Adrenal gland (tissue), 19 donors: ENCODE measurements at places on chromosomes 6 and 20. TPM values are rescaled to one million over a fixed set of nuclear protein-coding genes. Genes with fewer than 3 reads are reported as not detected.

VSTM2L gene
- 6.9 TPM for polyA plus RNA-seq

LPA gene
- polyA plus RNA-seq = 0.10 TPM

TREML1 gene
- 3.2 TPM for polyA plus RNA-seq

TRIM31 gene
- 0.80 TPM for polyA plus RNA-seq

VAPB gene
- 27.0 TPM for polyA plus RNA-seq

OTOR gene
- not detected for polyA plus RNA-seq

TBX18 gene
- polyA plus RNA-seq = 6.3 TPM

ID4 gene
- 9.3 TPM for polyA plus RNA-seq

LRRC73 gene
- 3.1 TPM for polyA plus RNA-seq

DNA sequence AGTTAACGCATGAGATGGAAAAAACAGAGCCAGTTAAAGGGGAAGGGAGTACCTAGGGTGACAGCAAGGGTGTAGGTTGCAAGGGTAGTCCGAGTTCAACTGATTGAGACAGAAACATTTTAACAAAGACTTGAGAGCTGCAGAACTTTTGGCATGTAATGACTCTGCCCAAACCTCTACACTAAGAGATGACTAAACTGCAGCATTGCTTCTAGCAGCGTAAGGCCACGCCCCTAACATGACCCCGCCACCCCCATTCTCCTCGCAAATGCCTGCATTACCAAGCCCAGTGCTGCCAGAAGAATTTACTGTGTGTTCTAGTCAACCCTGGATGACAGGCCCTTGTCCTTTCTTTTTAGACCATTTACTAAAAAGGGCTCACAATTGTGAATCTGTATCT, 6.3 kb upstream of the HINT3 start:
- DNase-seq = no peak

DNA sequence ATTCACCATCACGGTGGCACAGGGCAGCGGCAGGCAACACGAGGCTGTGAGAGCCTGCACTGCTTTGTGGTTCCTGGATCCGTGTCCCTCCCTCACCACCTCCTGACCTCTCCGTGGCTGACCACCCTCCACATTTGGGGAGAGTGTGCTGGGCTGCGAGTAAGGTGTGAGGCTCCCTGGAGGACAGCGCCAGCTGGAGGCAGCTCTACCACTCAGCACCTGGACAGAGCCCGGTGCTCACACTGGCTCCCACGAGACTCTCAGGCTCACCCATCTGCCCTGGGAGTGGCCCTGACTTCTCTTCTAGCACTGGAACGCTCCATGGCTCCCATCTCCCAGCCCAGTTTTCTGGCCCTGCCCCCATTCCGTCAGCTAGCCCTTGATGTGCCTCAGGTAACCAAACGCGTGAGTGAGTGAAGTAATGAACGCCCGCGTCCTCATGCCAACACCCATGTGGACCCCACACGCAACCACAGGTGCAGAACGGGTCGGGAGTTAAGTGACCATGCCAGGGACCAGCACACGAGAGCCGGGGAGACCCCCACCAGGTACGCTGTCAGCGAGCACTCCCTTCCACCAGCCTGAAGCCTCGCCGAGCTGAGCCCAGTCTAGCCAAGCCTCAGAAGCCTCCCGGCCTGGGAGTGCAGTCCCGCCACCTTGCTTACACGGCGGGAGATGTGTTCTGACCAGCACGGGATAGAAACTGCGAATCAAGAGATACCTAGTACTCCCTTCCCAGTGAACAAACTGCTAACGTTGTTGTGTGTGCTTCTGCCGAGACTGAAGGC, 137.2 kb downstream of the WDR27 start:
- no peak for DNase-seq

- DNase-seq = no peak
These were observed 481.5 kb downstream of the CD109 start for GRCh38 chr6:74177506-74177905.

DNA sequence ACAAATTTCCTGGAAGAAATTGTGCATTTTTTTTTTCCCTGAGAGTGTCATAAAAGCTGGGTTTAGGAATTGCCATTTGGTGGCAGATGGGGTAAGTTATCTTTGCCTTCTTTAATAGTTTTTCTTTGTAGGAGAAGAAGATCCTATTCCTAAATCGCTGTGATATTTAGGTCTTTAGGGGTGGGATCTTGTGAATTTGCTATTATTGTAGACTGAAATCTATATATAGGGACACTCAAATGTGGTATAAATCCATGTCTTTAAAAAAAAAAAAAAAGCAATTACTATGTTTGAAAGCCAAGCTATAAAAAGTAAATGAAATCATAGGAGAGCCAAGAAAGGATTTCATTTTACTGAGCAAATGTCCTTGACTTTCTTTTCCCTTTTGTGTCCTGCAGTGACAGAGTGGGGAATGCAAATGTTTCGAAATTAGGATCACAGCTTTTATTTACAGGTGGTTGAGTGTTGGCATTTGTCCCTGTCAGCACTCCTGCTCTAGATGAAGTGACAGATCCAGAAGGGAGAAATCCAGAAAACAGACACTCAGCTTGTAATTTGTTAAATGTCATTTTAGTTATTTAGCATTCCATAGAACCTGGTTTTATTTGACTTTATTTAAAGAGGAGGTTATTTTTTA, 29.4 kb downstream of the TIAM2 start:
- peak; percentile 48 for DNase-seq

GRCh38 chr6:46014046-46014445, 1.6 kb downstream of the CLIC5 start:
- DNase-seq = no peak

GRCh38 chr6:11055127-11055627, 11.1 kb upstream of the ELOVL2 start:
- DNase-seq = no peak

DNA sequence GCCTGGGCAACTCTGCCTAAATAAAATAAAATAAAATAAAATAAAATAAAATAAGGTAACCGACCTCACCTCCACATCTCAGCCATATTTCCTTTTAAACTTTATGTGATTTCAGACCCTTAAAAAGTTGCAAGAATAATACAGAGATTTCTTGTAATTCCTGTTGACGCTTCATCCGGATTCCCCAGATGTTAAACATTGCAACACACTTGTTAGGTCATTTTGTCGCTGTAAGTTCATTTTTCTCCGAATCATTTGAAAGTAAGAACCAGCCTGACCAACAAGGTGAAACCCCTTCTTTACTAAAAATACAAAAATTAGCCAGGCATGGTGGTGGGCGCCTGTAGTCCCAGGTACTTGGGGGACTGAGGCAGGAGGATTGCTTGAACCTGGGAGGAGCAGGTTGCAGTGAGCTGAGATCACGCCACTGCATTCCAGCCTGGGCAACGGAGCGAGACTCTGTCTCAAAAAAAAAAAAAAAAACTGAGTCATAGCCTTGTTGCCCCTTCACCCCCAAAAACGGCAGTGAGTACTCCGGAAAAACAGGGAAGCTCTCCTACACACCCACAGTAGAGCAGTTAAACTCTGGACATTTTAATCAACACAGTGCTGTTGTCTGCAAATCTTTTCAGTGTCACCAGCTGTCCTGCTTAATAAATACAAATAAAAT, 5.9 kb downstream of the PYGB start:
- no peak for DNase-seq

DNA sequence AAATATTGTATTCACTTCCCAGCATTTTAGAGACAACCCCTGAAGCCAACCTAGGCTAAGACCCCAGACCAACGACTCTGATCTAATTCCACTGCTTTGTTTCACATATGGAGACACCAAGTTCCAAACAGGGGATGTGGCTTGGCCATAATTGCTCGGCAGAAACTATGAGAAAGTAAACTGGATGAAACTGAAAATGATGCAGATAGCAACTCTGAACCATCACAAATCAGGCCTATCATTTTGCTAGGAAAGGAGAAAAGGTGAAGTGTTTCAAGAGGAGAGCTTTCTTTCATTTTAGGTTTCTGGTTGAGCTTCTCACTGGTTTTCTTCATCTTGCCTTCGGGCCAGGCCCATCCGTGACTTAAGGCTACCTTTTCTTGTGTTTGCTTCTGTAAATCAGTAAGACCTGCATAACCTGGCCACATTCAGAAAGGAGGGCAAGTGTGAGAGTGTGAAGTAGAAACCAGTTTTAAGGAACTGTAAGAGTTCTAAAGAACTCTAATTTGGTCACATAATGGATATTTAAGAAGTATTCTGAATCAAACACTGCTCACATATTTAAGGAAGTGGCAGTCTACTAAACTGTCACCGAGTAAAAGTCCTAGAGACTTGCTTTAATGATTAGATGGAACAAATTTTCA, 105.8 kb downstream of the BACH2 start:
- DNase-seq = no peak

- no peak for DNase-seq
These were observed 72.2 kb downstream of the UST start for GRCh38 chr6:148818939-148819575.

GRCh38 chr6:168189200-168190013, 110.4 kb upstream of the FRMD1 start:
- no peak for DNase-seq

DNA sequence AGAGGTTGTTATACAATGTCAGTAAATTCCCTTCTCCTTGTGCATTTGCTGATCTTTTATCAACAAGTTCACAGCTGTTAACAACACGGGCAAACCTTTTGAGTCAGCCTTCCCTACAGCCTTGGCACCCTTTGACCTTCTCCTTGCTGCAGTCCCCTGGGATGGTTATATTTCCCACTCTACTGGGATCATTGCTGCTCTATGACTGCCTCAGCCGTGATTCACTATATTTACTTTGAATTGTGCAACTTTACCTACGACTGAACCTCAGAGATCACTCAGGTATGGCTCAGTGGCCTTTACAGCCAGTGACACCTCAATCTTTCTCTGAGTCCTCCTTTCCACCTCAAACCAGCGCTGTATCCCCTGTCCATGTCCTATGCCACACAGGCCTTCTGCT, 1293.3 kb downstream of the EPHA7 start:
- no peak for DNase-seq

DNA sequence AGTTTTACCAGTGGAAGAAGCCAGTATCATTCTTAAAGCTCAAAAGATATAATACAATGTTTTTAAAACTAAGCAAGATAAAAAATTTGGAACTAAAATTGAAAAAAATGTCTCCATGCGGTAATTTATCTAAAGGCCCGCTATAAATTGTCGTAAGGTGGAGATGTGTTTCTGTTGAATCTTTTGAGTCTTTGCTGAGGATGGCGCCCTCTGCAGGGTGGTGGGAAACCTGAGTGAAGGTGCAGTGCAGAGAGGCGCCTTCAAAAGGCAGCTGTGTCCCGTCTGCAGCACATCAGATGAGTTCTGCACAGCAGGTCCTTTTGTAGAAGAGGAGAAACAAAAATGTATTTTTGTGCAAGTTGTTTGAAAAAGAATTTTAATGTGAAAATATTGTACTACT, 29.4 kb upstream of the KIF25 start:
- no peak for DNase-seq

GRCh38 chr6:143842461-143842901, 657 bp upstream of the LTV1 start:
- DNase-seq = peak; percentile 45

GRCh38 chr6:121285041-121285440, 49.2 kb downstream of the TBC1D32 start:
- no peak for DNase-seq

DNA sequence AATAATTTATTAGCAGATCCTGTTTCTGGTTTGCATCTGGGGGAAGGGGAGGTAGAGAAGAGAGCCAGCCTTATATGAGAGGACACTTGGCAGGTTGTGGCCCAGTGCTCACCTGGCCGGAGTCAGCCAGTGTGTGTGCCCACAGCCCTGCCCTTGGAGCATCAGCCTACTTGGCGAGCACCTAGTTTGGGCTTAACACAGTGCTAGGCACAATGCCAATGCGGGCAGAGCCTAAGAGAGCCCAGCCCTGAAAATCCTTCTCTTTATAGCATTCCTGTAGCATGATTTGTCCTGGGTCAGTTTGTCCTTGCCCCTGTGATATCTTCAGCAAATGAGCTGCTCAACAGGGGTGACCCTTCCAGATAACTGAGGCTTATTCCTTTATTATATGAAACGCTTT, 73.0 kb downstream of the SLX4IP start:
- peak; percentile 41 for DNase-seq

DNA sequence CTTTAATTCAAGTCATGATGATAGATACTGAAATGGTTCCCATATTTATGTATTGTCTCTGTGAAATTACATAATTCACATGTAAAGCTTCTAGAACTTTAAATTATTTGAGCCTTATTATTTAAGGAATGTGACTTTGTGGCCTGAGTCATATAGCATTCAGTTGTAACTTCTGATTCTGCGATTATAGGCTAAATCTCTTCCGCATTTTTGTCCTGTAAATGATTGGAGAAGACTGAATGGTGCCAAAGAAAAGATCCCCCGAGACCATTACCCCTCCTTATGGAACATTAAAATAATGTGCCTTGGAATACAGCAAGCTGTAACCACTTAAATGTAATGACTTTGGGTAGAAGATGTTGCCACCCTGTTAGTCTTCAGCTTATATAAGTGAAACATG, 63.3 kb upstream of the MAP7 start:
- DNase-seq = no peak

- DNase-seq = no peak
These were observed 127.4 kb downstream of the MYLK4 start for GRCh38 chr6:2623295-2623694.

- no peak for DNase-seq
These were observed 50.0 kb downstream of the ADAT2 start for GRCh38 chr6:143400258-143401067.

- no peak for DNase-seq
These were observed 36.8 kb upstream of the RGS17 start for GRCh38 chr6:153167907-153168306.

DNA sequence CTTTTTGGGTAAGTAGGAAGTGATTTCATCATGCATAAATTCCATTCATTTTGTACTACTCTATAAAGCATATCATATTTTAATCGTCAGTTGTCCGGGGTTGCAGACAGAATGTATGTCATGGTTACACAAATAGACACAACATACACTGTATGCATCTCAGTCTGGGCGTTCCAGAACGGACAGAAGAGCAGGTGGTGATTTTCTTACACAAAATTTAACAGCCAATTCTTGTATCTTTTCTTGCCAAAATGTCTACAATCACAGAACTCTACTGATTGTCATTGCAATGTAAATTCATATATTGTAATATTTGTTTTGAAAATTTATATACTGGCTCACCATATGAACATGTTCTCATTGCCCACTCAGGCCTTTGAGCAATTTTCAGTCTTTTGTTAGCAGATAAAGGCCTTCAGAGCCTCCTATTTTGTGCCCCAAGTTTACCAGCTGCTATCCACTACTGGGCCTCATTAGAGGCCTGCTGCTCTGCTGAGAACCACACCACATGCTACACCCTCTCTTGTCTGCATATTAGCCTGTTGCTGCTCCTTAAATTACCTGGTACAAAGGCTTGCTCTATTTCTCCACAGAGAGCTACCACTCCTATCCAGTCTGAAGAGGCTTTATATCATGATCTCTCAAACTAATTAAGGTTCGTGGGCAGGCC, 61.5 kb downstream of the PRDM13 start:
- no peak for DNase-seq

- no peak for DNase-seq
These were observed 33.7 kb upstream of the ZNF133 start for GRCh38 chr20:18254615-18255014.

GRCh38 chr20:45946149-45946970, 11.9 kb downstream of the PCIF1 start:
- DNase-seq = peak; percentile 92
